HuH-7.5 (cell line): ENCODE measurements at places on chromosomes 4 and X.

DNA sequence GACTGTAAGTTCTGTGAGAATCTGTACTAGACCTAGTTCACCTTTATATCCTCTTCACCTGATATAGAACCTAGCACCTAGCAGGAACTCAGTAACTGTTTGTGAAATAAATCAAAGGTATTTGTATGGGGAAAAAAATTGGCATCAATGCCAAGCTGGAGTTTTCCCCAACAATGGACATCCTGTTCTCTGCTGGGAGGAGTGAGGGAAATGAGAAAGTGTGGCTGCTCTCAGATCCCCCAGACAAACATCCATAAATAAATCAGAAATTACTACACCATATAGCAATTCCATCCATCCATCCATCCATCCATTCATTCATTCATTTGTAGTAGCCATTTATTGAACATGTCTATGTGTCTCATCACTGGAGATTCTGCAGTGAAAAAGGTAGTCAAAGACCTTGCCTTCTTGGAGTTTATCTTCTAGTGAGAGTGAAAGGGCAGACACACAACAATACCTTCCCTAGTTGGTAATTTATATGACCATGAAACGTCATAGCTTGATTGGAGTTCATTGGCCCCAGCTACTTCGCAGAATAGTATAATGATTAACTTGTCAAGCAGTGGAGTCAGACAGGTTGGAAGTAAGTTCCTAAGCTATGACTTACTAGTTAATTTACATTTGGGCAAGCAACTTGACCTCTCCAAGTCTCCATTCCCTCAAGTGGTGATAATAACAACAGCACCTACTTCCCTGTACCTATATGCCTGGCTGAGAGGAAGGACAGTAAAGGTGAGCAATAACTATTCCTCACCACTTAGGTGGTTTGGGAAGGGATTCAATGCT lies 98.7 kb upstream of the KIT start:
- no peak for DNase-seq

DNA sequence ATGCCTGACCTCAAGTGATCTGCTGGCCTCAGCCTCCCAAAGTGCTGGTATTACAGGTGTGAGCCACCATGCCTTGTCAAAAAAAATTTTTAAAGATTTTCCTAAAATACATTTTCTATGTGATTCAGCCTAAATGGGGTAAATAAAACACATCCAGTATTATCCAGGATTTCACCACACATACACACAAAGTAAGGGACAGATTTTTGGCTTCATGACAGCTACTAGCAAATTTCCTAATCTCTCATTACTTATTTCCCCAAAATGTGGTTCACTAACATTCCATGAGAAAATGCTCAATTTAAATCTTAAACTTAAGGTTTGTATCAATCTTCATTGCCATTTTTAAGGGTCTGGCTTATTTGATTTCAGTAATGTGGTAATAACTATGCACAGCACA lies 348.5 kb upstream of the INTU start:
- DNase-seq, result no peak

GRCh38 chrX:112941209-112941837 lies 100.7 kb upstream of the AMOT start:
- DNase-seq, result no peak

- no peak for DNase-seq
Measured at GRCh38 chr4:108662629-108663028, 12.2 kb downstream of the OSTC start.

GRCh38 chr4:86398187-86398586 lies 38.3 kb upstream of the MAPK10 start:
- no peak for DNase-seq

DNA sequence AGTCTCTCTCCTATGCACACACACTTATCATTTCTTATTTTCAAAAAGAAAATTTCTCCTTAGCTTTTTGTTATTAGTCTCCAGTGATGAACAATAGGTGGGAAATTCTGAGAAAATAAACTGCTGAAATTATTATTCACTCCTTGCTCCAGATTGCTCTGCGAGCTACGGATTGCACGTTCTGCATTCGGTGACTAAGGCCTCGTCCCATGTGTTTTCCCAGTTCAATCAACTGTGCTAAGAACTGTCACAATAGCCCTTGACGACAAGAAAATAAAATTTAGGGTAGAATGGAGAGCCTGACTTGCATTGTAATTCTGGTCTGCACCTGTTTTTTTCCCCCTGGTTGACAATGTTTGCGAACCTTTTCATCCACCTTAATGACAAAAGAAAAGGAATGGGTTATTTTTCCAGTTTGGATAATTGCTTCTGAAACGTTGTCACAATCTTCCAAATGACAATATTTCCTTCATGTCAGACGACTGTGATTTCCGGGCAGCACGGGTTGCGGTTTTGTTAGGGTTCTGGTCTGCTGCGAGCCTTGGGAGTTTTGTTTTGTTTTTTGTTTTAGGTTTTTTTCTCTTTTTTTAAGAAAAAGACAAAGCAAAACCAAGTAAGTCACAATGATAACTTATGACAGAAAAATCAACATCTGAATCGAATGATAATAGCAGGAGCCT lies 124.5 kb upstream of the NOCT start:
- no peak for DNase-seq

DNA sequence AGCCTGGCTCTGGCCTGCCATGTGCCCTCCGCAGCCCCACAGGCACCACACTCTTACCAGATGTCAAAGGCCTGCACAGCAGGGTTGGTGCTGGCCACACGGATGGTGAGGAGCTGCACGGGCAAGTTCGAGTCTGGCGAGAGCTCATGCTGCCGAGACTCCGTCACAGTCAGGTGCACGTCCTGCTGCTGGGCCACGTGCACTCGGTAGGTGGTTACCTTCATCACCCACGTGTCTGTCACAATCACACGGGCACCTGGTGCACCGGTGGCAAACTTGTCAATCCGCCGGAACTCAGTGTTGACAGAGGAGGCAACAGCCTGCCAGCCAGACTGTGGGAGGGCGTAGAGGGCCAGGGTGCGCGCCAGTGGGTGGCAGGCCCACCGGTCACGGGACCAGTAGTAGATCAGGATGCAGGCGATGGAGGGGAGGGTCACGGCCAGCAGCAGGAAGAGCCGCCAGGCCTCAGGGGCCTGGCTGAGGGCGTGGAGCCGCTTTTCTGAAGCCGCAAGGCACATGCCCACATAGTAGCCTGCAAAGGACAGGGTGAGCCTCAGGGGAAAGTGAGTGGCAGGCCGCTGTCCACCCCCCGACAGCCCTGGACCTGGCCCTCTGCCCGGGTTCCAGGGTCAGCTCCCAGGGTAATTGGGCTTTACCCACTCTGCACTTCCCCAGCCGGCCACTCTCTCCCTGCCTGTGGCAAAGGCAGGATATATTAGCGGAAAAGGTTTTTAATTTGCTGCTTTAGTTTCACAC lies 2.9 kb downstream of the TMEM129 start:
- no peak for DNase-seq

DNA sequence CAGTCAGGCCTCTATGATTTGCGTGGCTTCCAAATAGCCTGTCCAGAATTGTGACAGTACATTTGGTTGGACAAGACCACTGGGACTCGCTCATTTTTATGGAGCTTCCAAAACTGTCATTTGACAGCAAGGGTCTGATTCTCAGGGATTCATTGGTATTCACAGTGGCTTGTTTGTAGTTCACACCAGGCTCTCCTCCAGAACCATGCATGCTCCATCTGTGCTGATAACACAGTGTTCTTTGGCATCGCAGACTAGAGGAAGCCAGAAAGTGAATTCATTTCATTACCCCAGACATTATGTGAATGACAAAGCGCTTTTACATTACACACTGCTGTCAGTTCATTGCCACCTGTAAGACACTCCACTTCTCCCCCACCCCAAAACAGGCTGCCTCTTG lies 208.3 kb downstream of the ARHGAP10 start:
- DNase-seq, result no peak

DNA sequence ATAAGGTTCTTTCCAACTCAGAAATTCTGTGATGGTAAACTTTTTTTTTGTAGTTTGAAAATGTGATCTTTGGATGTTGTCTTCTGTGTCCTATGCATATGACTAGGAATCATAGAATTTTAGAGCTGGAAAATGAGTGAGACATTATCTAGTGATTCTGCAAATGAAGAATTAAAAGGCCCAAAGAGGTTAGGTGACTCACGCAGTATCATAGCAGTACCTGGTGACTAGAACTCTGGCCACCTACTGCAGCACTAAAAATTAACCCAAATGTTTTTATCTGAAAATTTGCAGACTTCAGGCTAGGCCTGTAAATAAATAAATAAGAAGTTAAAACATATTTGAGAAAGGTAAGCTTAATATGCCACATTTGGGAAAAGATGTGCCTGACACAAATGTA lies 52.8 kb downstream of the NFKB1 start:
- no peak for DNase-seq

DNA sequence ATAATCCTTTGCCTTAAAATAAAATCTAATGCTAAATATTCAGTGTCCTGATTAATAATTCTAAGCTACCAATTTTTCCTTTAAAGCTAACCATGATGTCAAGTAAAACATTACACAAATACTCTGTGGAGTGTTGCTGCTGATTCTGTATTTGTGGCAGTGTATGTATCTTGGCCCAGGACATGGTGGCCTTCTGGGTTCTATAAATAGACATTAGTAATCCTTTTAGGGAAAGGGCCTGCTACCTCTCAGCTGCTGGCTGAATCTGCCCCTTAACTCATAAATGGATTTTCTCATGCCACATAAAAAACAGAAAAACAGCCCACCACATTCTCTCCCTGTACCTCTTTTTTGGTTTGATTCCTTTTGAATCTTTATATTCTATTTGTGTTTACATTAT lies 1.2 kb upstream of the XK start:
- DNase-seq, result no peak

GRCh38 chrX:27884654-27885053 lies 76.9 kb downstream of the MAGEB10 start:
- DNase-seq, result no peak

DNA sequence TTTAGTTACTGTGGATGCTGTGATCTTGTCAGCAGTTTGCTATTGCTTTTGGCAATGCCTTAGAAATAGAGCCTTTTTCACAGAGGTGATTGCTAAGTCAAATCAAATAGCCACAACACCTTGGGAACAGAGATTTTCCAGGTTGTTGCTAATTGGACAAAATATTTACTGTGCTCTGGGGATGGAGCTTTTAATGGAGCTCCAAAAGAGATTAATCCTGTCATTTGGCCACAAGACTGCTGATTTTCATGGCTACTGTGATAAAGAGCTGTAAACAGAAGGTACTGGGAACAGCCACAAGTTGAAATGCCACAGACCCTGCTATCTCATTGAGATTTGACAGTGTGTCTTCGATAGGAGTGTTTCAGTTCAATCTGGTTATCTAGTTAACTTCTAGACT lies 1715.2 kb upstream of the ADGRL3 start:
- no peak for DNase-seq

GRCh38 chr4:8834681-8835220 lies 36.9 kb downstream of the HMX1 start:
- no peak for DNase-seq

DNA sequence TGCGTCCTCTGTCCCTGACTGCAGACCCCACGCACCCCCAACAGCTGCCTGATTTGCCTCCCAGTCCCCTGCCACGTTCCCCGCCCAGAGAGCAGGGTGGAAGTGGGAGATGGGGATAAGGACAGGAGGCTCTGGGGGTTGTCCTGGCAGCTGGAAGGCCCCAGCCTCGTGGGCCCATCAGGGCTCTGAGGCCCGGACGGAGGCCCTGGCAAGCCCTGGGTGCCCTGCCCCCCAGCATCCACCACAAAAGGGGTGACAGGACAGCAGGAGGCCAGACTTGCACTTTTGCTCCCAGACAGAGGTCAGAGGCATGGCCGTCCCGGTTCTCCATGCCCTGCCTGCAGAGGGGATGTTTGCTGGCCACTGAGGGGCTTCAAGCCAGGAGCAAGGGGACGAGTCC lies 4.7 kb downstream of the SH3TC1 start:
- no peak for DNase-seq

DNA sequence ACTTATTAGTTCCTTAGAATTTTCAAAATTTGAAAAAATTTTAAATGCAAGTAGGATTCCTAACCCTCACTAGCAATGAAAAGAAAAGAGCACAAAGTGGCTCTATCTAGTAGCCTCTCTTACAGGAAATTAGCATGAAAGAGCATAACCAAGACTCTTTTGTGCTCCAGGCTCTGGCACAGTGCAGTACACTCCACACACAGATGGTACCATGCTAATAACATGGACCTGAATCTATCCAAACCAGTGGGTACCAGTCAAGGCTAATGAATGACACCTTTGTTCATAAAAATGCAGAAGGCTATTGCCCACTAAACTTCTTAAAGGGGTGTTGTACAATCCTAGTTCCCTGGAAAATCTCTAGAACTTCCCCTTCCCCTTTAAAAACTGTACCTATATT lies 119.0 kb downstream of the MANBA start:
- DNase-seq, result no peak
